ENCODE measurements at places on chromosomes 1 and 21.

DNA sequence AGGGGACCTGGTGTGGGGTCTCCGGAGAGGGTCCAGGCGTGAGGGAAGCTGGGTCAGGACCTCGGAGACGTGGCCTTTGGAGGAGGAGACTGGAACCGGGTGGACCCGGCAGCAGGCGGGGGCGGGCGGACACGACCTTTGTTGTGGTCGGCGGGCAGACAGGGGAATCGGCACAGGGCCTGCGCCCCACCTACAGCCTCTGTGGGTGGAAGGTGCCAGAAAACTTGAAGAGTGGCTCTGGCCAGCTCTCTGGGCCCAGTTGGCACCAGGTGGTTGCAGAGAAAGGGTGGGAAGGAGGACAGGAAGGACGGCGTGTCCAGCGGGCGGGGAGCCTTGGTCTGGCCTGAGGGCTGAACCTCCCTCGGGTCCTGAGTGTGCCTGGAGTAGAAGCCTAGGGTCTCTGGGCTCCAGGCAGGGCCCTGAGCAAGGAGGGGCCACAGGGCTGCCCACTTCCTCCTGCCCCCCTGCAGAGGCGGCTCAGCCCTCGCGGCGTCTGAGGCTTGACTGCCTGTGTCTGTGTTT lies 7.7 kb upstream of the TTLL10 start:
- no peak for DNase-seq

DNA sequence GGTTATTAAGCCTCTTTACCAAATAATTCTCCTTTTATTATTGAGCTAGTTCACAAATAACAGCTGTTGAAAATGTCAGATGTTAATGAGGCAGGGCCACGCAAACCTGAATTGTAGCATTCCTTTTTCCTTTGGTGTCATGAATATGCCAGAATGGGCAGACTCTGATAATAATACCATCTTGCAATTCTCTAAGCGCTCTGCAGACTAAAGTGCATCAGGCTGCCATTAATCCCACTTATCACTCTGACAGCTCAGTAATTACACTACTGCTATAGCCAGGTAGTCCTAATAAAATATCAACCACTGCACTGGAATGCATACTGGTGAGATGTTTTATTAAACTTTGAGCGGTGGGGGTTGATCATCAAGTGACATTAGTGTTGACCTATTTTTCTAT lies 177.7 kb downstream of the DPYD start:
- no peak for DNase-seq

DNA sequence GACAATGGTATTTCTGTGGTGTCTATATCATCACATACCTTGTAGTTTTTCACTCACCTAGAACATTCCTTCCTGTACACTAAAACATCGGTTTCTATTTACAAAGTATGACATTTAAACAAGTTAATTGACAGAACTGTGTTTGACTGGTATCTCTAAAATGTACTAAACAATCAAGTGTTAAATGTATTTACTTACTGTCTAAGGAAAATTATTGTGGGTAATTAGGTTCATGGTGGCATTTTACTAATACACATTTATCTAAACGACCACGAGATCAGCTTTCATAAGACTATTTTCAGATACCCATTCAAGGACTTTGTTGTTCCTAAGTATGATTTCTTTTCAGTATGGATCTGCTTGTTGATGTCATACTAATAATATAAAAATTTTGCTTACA lies 115.2 kb downstream of the ADGRL2 start:
- no peak for DNase-seq

GRCh38 chr1:18924221-18924691 lies 21.9 kb upstream of the ALDH4A1 start:
- no peak for DNase-seq

- DNase-seq: peak; percentile 67
Observed at GRCh38 chr1:175192111-175192629, 406 bp downstream of the KIAA0040 start.

- DNase-seq: no peak
Observed at GRCh38 chr1:178412400-178412770, 84.4 kb downstream of the CLEC20A start.

GRCh38 chr1:213057264-213058059 lies 6.4 kb downstream of the RPS6KC1 start:
- DNase-seq: no peak

DNA sequence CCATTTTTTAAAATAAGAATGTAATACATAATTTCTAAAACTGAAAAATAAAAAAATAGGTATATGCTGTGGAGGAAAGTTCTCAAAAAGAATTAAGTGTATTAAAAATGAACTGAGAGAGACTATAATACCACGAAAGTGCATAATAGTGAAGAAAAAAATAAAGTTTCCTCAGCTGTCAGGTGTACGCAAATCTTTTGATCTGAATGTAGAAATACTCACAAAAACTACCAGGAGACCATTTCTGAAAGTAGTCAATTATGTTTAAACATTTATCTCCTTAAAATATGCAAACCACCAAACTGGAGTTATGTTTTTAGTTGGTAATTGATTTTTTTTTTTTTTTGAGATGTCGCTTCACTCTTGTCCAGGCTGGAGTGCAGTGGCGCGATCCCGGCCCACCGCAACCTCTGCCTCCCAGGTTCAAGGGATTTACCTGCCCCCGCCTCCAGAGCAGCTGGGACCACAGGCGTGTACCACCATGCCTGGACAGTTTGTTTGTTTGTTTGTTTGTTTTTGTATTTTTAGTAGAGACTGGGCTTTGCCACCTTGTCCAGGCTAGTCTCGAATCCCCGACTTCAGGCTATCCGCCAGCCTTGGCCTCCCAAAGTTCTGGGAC lies 1169.2 kb upstream of the B3GALT2 start:
- DNase-seq: no peak

- DNase-seq: no peak
Observed at GRCh38 chr1:53501065-53502005, 42.1 kb downstream of the DMRTB1 start.

GRCh38 chr1:44359234-44359935 lies 4.3 kb upstream of the ERI3 start:
- no peak for DNase-seq

DNA sequence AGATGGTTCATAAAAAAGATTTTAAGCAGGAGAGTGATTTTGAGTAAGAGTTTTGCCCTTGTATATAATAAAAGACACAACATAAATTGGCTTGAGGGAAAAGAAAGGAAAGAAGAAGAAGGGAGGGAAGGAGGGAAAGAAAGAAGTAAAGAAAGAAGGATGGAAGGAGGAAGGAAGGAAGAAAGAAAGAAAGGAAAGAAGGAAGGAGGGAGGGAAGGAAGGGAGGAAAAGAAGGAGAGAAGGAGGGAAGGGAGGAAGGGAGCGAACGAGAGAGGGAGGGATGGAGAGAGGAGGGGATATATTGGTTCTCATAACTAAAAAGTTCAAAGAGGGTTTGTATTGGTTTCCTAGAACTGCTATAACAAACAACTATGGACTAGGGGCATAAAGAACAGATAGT lies 62.2 kb upstream of the PAX7 start:
- DNase-seq: no peak

DNA sequence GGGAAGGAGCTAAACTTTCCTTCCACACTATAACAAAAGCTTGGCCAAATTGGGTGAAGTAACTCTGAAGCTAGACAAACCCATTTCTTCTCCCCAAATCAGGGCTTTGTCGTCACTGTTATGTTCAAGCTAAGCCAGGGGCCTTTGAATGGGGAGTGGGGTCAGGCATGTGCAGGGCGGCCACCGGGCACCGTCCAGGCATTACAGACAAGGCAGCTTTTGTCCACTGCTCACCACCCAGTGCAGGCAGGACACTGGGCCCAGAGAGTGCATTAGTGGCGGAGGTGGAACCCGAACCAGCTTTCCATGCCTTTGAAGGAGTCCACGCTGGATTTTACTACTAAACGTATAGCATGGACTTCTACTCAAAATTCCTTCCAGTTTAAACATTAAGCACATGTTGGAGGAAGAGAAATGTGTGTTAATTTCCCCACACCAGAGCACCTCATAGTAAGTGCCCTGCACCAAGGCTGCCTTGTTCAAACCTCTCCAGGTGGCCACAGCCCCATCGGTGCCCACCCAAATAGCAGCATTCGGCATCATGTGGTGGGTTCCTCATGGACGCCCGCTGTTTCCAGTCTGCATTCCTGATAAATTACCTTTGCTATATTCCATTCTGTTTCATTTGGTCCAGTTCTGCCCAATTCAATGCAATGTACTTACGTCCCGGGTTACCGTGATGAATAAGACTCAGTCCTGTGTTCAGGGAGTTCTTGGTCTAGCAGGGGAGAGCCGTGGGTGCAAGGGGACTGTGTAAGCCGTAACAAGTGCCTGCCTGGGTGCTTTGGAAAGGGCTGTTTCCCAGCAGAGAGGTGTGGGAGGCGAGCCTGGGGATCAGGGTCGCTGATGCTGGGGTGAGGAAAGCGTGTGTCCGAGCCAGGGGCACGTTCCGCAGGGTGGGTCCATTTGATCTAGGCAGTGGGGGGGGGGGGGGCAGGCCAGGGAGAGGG lies 1.6 kb downstream of the UBASH3A start:
- DNase-seq: no peak

GRCh38 chr1:2805801-2806430 lies 4.4 kb upstream of the TTC34 start:
- DNase-seq: no peak

DNA sequence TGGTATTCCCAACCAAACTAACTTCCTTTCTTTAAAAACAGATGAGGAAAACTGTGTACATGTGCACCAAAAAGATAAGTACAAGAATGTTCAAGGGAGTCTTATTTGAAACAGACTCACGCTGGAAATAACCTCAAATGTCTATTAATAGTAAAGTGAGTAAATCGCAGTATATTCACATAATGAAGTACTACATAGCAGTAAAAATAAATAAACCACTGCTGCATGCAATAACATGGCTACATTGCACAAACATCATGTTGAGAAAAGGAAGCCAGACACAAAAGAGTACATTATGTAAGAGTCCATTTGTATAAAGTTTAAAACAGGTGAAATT lies 5.2 kb upstream of the DENND2D start:
- DNase-seq: no peak

DNA sequence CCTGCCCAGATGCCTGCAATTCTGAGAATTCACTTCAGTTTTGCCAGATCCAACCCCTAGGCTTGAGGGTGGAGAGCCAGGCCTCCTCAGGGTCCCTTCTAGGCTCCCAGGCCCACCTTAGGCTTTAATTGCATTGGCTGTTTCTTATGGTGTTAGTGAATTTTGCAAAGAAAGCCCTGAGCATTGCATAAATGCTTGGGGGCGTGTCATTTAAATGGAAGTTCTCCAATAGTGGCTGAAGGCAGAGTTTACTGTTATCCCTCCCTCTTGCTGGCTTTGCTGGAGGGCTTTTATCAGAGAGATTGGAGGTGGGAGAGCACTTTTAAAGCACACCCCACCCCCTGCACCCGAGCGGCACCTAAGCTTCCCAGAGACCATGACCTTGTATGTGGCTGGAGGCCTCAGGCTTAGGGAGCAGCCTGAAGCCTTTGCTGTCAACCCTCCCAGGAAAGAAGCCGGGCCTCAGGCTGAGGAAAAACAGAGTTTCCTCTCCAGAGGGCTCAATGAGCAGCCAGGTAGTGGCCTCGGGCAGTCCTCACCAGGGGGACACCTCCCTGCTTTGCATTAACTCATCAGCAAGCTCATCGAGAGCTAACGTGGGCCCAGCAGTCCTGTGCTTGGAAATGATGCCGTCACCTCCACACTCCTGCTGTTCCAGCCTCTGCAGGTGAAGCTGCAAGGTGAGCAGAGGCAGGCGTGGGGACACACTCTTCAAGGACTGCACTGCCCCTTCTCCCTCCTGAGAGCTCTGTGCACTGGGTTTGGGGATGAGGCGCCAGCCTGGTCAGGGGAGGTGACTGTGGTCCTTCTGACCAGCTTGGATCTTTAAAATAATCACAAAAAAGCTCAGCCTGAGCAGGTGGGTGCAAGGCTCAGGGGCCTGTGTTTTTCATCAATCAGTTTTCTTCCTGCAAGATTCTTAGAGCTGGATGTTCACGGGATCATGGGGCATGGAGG lies 58.0 kb downstream of the STUM start:
- peak; percentile 39 for DNase-seq

DNA sequence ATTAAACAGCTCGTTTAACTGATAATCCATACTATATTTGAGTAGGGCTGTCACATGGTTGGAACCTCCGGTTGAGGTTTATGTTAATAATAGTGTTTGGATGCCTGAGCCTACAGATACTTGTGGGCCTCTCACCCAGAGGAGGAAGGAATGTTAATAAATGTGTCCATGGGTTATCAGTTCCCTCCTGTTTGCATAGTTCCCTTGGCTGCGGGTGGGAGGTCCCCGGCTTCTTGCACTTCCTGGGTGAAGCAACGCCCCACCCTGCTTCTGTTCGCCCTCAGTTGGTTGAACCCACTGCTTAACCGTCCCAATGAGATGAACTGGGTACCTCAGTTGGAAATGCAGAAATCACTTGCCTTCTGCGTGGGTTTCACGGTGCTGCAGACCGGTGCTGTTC lies 23.6 kb upstream of the GBP1 start:
- DNase-seq: no peak

DNA sequence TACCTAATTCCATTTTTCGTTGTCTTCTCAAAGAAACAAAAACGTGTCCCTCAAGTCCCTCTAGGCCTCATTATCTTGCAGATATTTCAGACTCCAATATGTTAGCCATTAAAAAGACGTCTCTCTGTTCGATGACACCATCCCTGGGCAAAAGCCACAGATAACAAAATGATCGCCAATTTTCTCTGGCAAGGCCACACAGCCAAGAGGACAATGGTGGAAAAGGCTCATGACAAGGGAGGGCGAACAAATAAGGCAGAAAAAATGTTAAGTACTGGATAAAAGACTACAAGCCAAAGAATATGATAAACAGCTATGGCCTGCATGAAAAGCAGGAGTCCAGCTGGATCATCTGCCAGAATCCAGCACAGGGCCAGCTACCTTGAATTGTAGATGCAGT lies 82.9 kb downstream of the TBX15 start:
- peak; percentile 73 for DNase-seq

DNA sequence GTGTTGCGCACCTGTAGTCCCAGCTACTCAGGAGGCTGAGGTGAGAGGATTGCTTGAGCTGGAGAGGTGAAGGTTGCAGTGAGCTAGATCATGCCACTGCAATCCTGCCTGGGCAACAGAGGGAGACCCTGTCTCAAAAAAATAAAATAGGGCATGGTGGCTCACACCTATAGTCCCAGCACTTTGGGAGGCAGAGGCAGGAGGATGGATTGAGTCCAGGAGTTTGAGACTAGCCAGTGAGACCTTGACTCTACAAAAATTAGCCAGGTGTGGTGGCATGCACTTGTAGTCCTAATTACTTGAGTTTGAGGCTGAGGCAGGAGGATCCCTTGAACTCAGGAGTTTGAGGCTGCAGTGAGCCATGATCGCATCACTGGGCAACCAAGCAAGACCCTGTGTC lies 9.7 kb downstream of the RPL11 start:
- DNase-seq: no peak

DNA sequence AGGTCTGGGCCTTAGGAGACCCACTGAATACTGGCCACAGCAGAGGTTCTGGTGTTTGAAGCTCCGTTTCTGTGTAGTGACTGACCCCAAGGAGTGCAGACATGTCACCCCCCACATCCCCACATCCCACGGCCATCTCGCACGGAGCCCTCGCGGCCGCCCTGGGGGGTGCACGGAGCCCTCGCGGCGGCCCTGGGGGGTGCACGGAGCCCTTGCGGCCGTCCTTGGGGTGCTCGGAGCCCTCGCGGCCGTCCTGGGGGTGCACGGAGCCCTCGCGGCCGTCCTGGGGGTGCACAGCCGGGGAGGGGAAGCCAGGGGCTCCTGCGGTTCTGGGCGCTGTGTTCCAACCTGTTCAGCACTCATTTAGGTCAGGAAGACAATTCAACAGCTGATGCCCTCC lies 68.4 kb downstream of the SCCPDH start:
- no peak for DNase-seq

GRCh38 chr1:230611878-230612235 lies 30.4 kb upstream of the COG2 start:
- no peak for DNase-seq

- DNase-seq: no peak
Observed at GRCh38 chr1:186391841-186392240, 16.2 kb downstream of the ODR4 start.

GRCh38 chr1:183998045-183998444 lies 39.5 kb downstream of the COLGALT2 start:
- no peak for DNase-seq

Data from muscle of arm (tissue), 14 donors.